ENCODE measurements at places on chromosomes 11 and 22. TPM values are rescaled to one million over a fixed set of nuclear protein-coding genes. Genes with fewer than 3 reads are reported as not detected.

DNA sequence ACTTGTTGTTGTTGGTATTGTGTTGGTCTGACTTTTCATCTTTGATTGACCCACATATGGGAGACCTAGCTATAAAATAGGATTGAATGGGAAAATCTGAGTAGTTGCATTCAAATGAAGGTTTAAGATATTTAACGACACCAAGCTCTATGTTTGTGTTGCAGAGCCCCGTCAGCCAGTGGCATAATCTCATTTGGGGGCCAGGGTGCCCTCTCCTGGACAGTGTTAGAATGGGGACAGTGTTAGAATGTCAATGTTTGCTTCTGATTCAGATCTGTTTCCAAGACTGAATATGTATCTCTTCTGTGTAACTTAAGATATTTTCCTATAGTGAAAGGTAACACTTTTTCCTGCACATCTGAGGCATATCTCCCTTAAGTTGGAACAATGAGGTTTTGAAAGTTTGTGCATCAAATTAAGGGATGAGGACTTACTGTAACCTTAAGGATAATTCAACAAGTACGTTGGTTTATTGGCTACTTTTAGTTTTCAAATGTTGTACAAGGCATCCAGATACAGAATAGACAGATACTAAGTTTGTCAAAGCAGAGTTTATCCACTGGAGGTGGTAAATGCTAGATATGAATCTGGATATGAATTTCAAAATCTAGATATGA is 5.3 kb upstream of the OR52M1 start:
- DNase-seq: peak; percentile 60

DNA sequence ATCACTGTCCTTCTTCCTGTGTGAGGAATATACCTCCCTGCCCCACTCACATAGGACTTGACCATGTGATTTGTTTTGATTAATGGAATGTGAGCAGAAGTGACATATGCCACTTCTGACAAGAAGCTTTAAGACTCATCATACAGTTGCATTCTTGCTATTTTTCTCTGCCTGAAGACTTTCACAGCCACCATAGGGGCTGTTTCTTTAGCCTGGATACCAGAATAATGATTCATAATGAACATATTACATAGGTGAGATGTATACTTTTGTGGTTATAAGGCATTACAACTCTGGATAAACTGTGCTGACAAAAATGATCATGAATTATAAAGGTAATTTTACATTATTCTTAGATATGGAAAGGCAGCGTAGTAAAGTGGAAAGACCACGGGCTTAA is 798.0 kb downstream of the DLG2 start:
- no peak for DNase-seq

DNA sequence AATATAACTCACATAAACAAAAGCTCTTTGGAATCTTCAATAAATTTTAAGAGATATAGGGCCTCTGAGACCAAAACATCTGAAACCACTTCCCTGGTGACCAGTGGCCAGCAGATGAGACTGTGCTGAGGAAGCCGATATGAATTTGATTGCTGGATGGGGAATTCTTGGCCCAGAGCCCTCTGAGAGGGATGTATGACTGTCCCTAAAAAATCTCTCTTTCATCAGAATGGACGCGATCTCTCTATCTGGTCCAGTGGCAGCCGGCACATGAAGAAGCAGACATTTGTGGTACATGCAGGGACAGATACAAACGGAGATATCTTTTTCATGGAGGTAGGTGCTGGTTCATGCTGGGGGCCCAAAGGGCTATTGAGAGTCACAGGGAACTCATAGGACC is 37.5 kb downstream of the MYBPC3 start:
- no peak for DNase-seq

Gene KCNJ1
- under 0.01 TPM for total RNA-seq
